ENCODE measurements at places on chromosomes 12 and 14.

- DNase-seq: no peak
Observed at GRCh38 chr12:55797068-55797467, 20.5 kb downstream of the SARNP start.

- no peak for DNase-seq
Observed at GRCh38 chr14:57816568-57817284, 49.2 kb downstream of the SLC35F4 start.

- no peak for DNase-seq
Observed at GRCh38 chr14:82999802-83000201, 1466.1 kb upstream of the SEL1L start.

GRCh38 chr12:93199831-93200236 is 177.9 kb upstream of the NUDT4 start:
- DNase-seq: no peak

- DNase-seq: no peak
Observed at GRCh38 chr14:103928011-103928890, at the start of gene TDRD9. Gene TDRD9, plus strand, starts transcription at chr14:103928456. Its CDS starts 54 bp downstream, at chr14:103928510.

DNA sequence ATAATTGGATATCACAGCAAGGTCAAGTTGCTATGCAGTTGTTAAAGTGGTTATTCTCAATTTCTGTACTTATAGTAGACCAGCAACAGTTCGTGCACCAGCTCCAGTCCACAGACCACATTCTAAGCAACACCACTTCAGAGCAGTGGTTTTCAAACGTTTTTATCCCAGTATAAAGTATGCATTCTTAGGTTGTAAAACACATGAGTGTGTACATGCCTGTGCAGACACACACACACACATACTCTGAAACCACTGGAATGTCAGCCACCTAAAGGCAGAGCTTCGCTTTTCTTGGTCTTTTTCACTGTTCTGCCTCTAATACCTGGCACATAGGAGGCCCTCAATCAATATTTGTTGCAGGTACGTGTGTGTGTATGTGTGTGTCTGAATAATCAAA is 22.2 kb upstream of the C12orf71 start:
- DNase-seq: no peak

GRCh38 chr14:71438684-71439083 is 493.5 kb upstream of the RGS6 start:
- no peak for DNase-seq

GRCh38 chr12:2693244-2693860 is 101.4 kb upstream of the FKBP4 start:
- DNase-seq: no peak

All from activated naive CD4-positive, alpha-beta T cell (primary cell).